ENCODE measurements at places on chromosomes 1 and 21. TPM values are rescaled to one million over a fixed set of nuclear protein-coding genes. Genes with fewer than 3 reads are reported as not detected.

- no peak for DNase-seq
- H3K27me3 ChIP-seq, result no peaks in the 10 kb centered on the region
- no peak overlapping the region for H3K4me3 ChIP-seq
- no peaks in the 10 kb centered on the region for H3K4me1 ChIP-seq
- H3K36me3 ChIP-seq, result no peaks in the 10 kb centered on the region
Measured at GRCh38 chr1:76090283-76091203, 16.0 kb downstream of the ST6GALNAC3 start.

GRCh38 chr1:3141129-3141528 lies 72.1 kb downstream of the PRDM16 start:
- no peaks in the 10 kb centered on the region for H3K36me3 ChIP-seq
- no peak overlapping the region for H3K27ac ChIP-seq
- H3K27me3 ChIP-seq, result no peaks in the 10 kb centered on the region
- no peak for DNase-seq
- H3K4me3 ChIP-seq, result no peak overlapping the region

DNA sequence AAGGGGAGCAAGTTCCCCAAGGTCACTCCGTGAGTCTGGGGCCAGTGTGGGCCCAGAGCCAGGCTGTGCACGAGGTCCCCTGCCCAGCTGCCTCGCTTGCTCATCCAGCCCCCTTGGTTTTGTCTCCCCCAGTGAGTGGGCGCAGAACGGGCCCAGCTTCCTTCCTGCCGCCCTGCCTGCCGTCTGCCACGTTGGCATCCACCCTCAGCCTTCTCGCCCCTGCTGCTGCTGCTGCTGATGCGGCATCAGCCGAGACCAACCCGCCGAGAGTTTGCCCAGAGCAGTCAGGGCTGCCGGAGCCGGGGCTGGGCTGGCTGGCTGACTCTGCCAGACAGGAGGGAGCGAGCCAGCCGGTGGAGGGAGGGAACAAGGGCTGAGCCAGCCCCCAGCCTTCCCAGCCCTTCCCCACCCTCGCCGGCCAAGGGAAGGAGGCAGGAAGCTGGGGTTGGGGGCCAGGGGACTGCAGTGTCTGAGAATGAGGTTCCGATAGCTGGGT lies 31.4 kb upstream of the WASF2 start:
- H3K27ac ChIP-seq, result no peak overlapping the region
- no peaks in the 10 kb centered on the region for H3K36me3 ChIP-seq
- DNase-seq, result no peak
- no peaks in the 10 kb centered on the region for H3K27me3 ChIP-seq
- H3K4me1 ChIP-seq, result peaks cover 70% of the 10 kb centered on the region
- no peak overlapping the region for H3K4me3 ChIP-seq

- peak; percentile 8 for DNase-seq
- H3K27ac ChIP-seq, result peak overlapping the region; percentile 24
- no peaks in the 10 kb centered on the region for H3K36me3 ChIP-seq
- H3K27me3 ChIP-seq, result no peaks in the 10 kb centered on the region
Measured at GRCh38 chr1:196306421-196306820, 301.8 kb downstream of the KCNT2 start.

DNA sequence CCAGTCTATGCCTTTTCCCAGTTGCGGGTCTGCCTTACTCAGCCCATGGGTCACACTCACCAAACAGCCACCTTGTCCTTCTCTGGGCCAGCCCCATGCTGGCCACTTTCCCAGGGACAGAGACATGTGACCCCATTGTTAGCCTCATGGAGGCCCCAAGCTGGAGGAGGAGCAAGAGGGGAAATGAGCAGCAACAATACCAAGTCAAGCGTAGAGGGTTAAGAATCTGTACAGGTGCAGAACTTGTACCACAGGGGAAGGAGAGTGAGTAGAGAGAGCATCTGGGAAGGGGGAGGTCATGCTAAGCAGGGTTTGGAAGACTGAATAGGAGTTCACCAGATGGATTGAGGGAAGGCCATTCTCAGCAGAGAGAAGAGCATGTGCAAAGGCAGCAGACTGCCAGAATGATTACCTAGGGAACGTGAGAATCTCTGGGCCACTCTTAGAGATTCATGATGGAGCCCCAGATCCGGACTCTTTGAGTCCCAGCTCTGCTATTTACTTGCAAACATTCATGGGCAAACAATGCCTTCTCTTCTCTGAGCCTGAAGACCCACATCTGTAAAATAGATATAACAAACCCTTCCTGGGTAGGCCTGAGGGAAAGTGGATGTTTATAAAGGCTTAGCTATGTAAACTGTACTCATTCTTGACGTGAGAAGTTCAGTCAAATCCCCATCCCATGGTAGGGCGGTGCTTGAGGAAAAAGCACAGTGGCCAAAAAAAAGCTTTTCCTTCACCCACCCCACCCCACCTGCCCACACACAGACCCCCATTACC lies 2.8 kb upstream of the SLC2A1 start:
- DNase-seq, result peak; percentile 45
- no peaks in the 10 kb centered on the region for H3K36me3 ChIP-seq
- H3K27ac ChIP-seq, result peak overlapping the region; percentile 38
- no peaks in the 10 kb centered on the region for H3K27me3 ChIP-seq
- no peak overlapping the region for H3K4me3 ChIP-seq

GRCh38 chr1:24898909-24899439 lies 31.1 kb downstream of the RUNX3 start:
- no peaks in the 10 kb centered on the region for H3K36me3 ChIP-seq
- DNase-seq, result no peak
- no peaks in the 10 kb centered on the region for H3K4me1 ChIP-seq
- H3K4me3 ChIP-seq, result no peak overlapping the region

DNA sequence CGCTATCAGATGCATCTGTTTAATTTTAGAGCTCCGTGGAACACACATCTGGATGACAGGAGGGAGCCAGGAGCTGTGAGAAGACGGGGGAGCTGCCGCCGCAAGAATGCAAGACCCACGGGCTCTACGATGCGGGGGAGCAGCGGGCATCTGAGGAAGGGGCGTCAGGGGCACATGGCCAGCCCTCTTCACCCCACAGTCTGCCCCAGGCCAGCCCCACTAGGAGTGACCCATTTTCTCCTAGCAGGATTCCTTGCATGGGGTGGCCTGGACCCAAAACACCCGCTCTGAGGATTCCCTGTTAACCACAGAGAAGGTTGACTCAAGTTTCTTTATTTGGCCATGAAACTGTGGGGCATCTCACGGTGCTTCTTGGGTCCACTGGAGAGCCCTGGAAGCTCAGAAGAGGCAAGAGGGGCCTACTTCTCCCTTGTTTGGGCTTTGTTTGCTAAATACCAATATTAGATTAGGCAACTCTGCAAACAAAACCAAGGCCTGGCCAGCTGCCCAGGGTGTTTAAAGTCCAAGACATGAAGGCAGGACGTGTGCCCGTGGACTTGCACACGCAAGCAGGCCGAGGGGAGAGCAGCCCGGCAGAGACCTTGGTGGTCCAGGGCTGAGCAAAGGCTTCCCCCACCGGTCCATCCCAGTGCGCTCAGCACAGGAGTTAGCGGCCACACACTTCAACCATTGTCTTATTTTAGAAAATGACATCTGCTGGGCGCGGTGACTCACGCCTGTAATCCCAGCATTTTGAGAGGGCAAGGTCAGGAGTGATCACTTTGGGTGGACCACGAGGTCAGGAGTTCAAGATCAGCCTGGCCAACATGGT lies 89.8 kb downstream of the DHRS3 start:
- H3K4me3 ChIP-seq, result no peak overlapping the region
- no peaks in the 10 kb centered on the region for H3K4me1 ChIP-seq
- H3K27ac ChIP-seq, result no peak overlapping the region
- DNase-seq, result no peak
- no peaks in the 10 kb centered on the region for H3K27me3 ChIP-seq

- H3K36me3 ChIP-seq, result no peaks in the 10 kb centered on the region
- no peak overlapping the region for H3K4me3 ChIP-seq
Measured at GRCh38 chr1:24055681-24056080, 56.3 kb downstream of the MYOM3 start.

GRCh38 chr1:2210084-2210653 lies 15.6 kb upstream of the FAAP20 start:
- H3K4me1 ChIP-seq, result peaks cover 45% of the 10 kb centered on the region
- DNase-seq, result no peak
- peaks cover 12% of the 10 kb centered on the region for H3K27me3 ChIP-seq
- H3K4me3 ChIP-seq, result no peak overlapping the region
- no peaks in the 10 kb centered on the region for H3K36me3 ChIP-seq

DNA sequence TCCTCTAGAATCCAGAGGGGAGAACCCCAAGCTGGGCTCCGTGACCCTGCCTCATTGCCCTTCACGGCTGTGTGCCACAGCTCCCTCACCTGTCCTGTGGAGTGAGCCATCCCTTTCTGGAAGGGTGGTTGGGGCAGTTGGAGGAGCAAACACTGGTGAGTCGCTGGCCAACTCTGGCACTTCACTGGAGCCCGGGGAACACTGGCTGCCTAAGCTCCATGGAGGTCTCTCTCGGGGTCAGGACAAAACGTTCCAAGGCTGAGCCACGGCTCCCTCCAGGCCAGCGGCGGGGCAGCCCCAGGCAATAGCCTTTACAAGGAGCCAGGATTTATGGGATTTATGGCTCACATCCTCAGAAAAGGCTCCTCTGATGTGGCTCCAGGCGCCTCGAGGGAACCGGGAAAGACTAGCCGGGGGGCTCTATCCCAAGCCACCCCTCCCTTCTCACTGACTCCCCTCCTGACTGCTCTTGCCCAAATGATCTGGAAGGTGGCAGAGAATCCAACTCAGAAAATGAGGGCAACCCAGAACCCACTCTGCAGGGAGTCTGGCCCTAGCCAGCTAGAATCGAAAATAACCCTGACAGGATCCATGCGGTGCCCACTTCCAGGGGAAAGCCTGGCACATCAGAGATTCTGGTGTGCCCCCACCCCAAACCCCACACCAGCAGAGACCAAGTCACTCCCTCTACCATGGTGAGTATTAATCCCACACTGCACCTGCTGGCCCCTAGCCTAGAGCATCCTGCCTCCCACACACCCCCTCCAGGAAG lies 75.2 kb downstream of the GLIS1 start:
- H3K36me3 ChIP-seq, result no peaks in the 10 kb centered on the region
- DNase-seq, result no peak
- H3K4me1 ChIP-seq, result no peaks in the 10 kb centered on the region
- no peak overlapping the region for H3K4me3 ChIP-seq
- no peaks in the 10 kb centered on the region for H3K27me3 ChIP-seq

GRCh38 chr1:22108339-22109105 lies 34.4 kb downstream of the WNT4 start:
- no peak overlapping the region for H3K4me3 ChIP-seq
- no peaks in the 10 kb centered on the region for H3K27me3 ChIP-seq
- no peak overlapping the region for H3K27ac ChIP-seq
- H3K36me3 ChIP-seq, result no peaks in the 10 kb centered on the region

DNA sequence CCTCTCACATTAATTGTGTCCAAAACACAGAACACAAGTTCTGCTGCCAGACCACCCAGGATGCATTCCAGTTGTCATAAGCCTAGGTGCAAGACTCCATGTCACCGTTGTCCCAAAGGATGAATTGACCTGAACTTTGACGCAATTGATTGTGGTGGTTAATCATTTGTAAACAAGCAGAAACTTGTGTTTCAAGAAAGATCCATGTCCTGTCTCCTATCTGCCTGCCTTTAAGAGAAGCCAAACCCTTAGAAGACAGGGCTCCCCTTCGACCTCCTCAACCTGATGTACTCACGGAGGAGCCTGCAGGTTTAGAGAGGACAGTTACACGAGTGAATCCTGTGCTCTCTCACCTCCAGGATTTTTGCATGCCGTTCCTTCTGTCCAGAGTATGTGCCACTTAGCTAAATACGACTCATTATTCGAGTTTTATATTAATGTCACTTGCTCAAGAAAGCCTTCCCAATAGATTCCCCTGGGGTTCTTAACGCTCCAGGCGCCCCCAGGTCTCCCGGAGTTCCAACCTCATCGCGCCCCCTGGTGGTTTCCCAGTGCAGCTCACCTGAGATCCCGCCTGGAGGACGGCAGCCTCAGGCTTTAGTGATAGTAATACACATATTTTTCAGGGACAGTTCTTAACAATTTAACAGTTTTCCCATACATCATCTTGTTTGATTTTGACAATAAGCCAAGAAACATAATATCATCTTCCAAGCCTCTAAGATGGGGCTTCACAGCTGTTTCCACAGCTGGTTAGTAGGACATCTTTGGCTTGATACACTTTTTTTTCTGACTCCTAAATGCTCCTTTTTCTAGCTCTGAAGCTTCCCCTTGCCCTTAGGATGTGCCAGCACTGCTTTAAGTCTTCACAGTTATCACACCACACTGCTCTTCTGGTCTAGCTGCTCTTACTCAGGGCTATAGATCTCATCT lies 2.4 kb upstream of the C8B start:
- no peak overlapping the region for H3K4me3 ChIP-seq
- DNase-seq, result peak; percentile 74
- no peaks in the 10 kb centered on the region for H3K36me3 ChIP-seq
- peaks cover 8% of the 10 kb centered on the region for H3K4me1 ChIP-seq
- H3K27ac ChIP-seq, result no peak overlapping the region

GRCh38 chr1:53025769-53026112 lies 36.3 kb upstream of the PODN start:
- DNase-seq, result no peak
- no peak overlapping the region for H3K4me3 ChIP-seq
- no peak overlapping the region for H3K27ac ChIP-seq
- H3K4me1 ChIP-seq, result peaks cover 9% of the 10 kb centered on the region
- H3K36me3 ChIP-seq, result no peaks in the 10 kb centered on the region

GRCh38 chr1:193211539-193211938 lies 25.1 kb upstream of the B3GALT2 start:
- H3K27me3 ChIP-seq, result no peaks in the 10 kb centered on the region
- peaks cover 9% of the 10 kb centered on the region for H3K36me3 ChIP-seq
- H3K27ac ChIP-seq, result no peak overlapping the region
- no peak overlapping the region for H3K4me3 ChIP-seq
- no peak for DNase-seq
- peaks cover 4% of the 10 kb centered on the region for H3K4me1 ChIP-seq

- no peak overlapping the region for H3K27ac ChIP-seq
- H3K36me3 ChIP-seq, result no peaks in the 10 kb centered on the region
- H3K4me3 ChIP-seq, result no peak overlapping the region
Measured at GRCh38 chr1:14743368-14743767, 144.9 kb downstream of the KAZN start.

DNA sequence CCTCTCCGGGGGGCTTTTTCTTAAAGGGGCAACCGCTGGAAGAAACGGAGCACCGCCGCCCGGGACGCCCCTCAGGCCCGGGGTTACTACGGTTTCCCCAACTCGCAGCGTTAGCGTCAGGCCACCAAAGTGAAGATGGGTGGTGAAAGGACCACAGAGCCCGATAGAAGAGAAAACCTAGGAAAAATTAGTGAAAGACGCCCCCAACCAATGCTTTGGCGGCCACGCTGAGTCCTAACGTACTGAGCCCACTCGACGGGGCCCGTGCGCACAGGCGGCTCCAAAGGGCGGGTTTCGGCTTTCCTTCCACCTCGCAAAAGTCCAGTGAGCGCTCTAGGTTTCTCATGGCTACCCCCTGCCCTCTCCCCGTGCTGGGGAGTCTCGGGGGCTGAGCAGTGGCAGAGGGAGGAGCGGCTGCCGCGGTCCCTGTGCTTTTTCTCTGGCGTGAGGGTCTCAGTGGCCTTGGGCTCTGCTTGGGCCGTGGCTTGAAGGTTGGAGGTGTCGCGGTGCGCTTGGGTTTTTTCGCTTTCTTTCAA lies 12.2 kb upstream of the SPEN start:
- H3K4me3 ChIP-seq, result peak overlapping the region; percentile 66
- DNase-seq, result peak; percentile 77
- H3K27me3 ChIP-seq, result no peaks in the 10 kb centered on the region
- H3K36me3 ChIP-seq, result no peaks in the 10 kb centered on the region
- H3K4me1 ChIP-seq, result peaks cover 6% of the 10 kb centered on the region

GRCh38 chr1:44447051-44447810 lies 42.2 kb downstream of the RNF220 start:
- H3K27me3 ChIP-seq, result peaks cover 6% of the 10 kb centered on the region
- H3K27ac ChIP-seq, result no peak overlapping the region
- H3K4me1 ChIP-seq, result no peaks in the 10 kb centered on the region
- DNase-seq, result no peak

OR10J1 gene
- total RNA-seq, result not detected

CELA2A gene
- not detected for total RNA-seq

MRPL37 gene
- 60.4 TPM for total RNA-seq

KCNJ9 gene
- 0.09 TPM for total RNA-seq

DIO1 gene
- not detected for total RNA-seq

P3H1 gene
- total RNA-seq, result 54.9 TPM

LIN28A gene
- 1,384 TPM for total RNA-seq

CCDC17 gene
- 1.5 TPM for total RNA-seq
